ENCODE measurements at places on chromosomes 3 and 15. TPM values are rescaled to one million over a fixed set of nuclear protein-coding genes. Genes with fewer than 3 reads are reported as not detected.

KBTBD13 gene
- not detected for total RNA-seq

SYNPR gene
- not detected for total RNA-seq

SRPRB gene
- total RNA-seq, result 115 TPM

SIDT1 gene
- total RNA-seq, result 0.20 TPM

SCN10A gene
- under 0.01 TPM for total RNA-seq
